Activated gamma-delta T cell treated with anti-CD3 and anti-CD28 coated beads, Interleukin-2, amount 50 U/mL, for 16 hours (primary cell): ENCODE measurements at places on chromosomes 1 and 21.

GRCh38 chr1:58908561-58909560 is 125.0 kb upstream of the JUN start:
- DNase-seq = no peak

GRCh38 chr1:87331365-87332241 is 2.9 kb downstream of the LMO4 start:
- peak; percentile 43 for DNase-seq

DNA sequence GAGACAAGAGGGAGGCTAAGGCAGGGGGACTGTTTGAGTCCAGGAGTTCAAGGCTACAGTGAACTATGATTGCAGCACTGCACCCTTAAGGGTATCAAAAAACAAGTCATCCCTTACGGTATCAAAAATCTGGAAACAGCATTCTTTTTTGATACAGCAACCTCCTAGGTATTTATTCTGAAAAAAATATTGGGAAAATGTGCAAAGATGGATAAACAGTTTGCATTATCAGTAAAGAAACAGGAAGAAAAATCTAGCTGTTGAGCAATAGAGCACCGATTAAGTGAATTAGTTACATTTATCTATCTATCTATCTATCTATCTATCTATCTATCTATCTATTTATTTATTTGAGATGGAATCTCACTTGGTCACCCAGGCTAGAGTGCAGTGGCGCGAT is 56.7 kb upstream of the SCAF4 start:
- no peak for DNase-seq

- no peak for DNase-seq
These were observed 30.4 kb downstream of the SLC30A10 start for GRCh38 chr1:219897914-219898313.

- no peak for DNase-seq
These were observed 131.6 kb downstream of the RRAGC start for GRCh38 chr1:38727684-38728584.

- DNase-seq = no peak
These were observed 331.9 kb downstream of the DISC1 start for GRCh38 chr1:231958448-231958847.

DNA sequence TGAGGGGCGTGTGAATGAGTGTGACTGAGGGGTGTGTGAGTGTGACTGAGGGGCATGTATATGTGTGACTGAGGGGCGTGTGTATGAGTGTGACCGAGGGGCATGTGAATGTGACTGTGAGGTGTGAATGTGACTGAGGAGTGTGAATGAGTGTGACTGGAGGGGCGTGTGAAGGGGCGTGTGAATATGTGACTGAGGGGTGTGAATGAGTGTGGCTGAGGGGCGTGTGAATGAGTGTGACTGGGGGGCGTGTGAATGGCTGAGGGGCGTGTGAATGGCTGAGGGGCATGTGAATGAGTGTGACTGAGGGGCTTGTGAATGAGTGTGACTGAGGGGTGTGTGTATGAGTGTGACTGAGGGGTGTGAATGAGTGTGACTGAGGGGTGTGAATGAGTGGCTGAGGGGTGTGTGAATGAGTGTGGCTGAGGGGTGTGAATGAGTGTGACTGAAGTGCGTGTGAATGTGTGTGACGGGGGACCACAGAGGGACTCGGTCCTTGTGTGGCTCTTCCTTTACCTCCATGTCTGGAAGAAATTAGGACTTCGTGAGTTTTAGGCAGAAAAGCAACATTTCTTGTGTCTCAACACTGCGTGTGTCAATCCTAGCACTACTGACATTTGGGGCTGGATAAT is 105.8 kb downstream of the GLIS1 start:
- no peak for DNase-seq

DNA sequence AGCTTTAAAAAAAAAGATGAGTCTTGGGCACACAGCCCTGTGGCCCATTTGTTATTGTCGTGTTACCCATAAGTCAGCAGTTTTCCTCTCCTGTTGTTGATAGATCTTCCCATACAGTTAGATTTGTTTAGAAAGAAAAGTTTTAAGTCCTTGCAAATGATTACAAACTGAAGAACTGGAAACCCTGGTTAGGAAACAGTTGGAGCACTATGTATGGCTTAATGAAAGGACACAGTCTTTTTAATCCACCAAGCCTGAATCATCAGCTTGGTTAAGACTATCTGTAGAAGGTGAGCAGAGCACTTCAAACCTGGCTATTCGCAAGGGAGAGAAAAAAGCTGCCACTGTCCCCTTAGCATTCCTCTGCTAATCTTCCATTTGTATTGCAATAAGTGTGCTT is 241.0 kb downstream of the DISC1 start:
- DNase-seq = no peak

GRCh38 chr1:185317886-185318310 is 855 bp upstream of the IVNS1ABP start:
- DNase-seq = peak; percentile 63

DNA sequence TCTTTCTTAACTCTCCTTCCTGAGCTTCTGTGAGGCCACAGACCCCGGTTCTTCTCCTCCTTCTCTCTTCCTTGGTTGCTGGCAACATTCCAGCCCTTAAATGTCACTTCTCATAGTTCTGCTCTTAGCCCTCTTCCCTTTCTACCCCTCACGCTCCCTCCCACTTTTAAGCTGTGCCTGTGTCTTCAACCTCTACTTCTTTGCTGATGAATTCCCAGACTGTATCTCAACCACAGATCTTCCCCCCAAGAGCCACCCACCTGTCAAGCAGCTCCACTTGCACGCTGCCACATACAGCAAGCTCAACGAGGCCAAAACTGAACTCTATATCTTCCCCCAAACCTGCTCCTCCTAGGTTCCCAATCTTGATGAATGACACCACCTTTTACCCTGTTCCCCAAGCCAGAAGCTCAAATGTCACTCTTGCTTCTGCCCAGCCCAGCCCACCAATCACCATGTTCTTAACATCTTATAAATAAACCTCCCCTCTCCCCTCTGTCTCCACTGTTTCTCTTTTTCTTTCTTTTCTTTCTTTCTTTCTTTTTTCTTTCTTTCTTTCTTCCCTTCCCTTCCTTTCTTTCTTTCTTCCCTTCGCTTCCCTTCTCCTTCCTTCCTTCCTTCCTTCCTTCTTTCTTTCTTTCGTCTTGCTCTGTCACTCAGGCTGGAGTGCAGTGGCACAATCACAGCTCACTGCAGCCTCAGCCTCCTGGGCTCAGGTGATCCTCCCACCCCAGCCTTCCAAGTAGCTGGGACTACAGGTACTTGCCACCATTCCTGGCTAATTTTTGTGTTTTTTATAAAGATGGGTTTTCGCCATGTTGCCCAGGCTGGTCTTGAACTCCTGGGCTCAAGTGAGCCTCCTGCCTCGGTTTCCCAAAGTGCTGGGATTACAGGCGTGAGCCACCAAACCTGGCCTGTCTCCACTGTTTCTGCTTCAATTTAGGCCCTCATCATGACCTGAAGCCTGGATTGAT is 19.8 kb upstream of the PTP4A2 start:
- DNase-seq = peak; percentile 22

DNA sequence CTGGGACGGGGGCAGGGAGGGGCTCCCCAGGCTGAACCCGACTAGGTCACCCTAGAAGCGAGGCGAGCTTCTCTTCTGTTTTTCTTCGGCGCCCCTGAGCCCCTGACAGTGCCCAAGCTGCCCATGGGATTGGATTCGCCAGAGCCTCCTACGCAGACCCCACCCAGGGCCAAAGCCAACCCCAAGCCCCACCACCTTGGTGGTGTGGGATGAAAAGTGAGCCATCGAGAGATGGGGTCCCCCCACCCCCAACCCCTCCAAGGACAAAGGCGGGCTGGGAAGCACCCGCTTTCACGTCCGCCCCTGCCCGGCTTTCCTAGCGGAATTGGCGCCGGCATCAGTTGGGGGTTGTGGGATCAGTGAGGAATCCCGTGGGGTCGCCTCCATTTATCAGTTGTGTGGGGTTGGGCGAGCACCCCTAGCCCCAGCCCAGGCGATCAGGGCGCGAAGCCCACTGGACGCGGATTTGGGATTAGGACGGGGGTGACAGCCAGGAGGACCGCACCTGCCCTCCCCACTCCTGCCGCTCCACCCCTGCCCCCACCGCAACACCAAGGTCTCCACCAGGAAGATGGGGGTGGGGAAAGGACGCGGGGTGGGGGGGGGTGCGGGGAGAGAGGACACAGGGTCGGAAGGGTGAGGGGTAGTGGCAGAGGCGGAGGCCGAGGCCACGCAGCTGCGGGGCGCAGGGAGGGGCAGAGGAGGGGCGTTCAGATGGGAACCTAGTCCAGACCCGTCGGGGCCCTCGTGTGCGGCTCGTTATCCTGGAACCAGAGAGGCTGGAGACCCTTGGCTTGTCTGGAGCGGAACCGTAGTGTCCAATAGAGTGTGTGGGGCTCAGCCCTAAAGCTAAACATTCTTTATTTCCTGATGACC is 4.4 kb downstream of the TSPEAR start:
- no peak for DNase-seq
